CD4-positive, alpha-beta T cell treated with Interleukin-21 for 1 hour (primary cell): ENCODE measurements at places on chromosomes 13 and 19.

GRCh38 chr13:22915442-22916082 lies 265.2 kb upstream of the SGCG start:
- DNase-seq, result no peak

DNA sequence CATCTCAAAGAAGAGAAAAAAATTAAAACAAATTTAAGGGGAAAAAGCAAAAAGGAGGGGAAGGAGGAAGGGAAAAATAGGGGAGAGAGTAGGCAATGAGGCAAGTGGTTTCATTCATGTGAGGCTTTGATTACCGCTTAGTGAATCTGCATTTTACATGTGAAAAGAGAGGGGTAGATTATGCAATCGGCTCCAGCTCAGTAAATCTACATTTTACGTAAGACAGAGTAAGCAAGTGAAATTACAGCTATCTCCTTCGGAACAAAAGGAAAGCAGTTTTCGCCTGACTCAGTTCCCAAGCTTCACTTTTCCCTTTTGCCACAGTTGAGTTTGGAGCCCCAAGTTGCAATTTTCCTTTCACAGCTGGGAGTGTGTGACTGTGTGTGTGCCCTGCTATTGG lies 16.0 kb upstream of the OLFM2 start:
- DNase-seq, result no peak

GRCh38 chr13:36919171-36919832 lies 736 bp downstream of the SMAD9 start:
- DNase-seq, result no peak

DNA sequence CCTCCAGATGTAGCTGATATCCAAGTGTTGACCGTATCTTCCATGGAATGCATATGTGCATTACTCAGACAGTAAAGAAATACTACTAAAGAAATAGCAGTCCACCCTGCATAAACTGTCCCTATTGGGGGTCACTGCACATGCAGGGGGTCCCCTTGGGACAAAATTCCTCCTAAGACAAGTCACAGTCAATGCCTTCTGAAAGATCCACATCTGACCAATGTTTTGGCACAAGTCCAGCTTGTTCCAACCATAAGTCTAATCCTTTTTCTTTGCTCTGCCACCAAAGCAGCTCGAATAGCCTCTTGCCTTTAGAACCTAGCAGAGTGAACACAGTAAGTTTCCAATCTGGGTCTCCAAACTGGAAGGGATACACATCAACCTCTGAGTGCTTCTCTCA lies 87.9 kb downstream of the DIAPH3 start:
- no peak for DNase-seq

- DNase-seq, result no peak
These were observed 13.7 kb upstream of the SIGLEC10 start for GRCh38 chr19:51431124-51431523.

DNA sequence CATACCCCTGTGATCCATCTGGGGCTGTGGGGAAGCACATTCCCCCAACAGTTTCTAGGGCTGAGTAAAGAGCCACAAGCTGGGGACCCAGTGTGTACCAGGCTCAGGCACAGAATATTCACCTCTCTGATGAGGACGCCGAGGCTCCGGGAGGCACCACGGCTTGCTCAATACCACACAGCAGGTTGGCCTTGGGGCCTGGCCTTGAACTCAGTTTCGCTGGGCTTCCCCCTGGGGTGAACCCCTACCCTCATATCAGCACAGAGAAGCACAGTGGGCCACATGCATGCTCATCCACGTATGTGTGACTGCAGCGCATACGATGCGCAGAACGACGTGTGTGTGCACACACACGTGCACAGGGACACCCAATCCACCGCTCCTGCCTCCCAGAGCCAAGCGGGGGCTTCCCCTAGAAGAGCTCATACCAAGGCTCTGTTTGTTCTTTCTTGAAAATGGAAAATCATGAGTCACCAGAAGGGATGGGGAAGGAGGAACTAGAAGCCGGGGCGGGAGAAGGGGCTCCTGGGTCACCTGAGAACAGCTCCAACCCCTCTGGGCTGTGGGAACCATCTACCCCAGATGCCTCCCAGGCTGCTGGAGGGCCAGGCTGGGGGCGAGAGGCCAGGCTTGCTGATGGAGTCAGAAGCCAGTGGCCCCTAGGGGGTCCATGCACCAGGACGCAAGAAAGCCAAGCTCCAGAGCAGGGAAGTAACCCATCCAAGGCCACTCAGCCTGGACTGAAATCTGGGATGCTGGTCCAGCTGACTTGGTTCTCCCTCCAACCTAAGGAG lies 4.9 kb upstream of the PDE4C start:
- no peak for DNase-seq
